ENCODE measurements at places on chromosomes 1 and 21. TPM values are rescaled to one million over a fixed set of nuclear protein-coding genes. Genes with fewer than 3 reads are reported as not detected.
A peak's percentile ranks its signal among the peaks of the same experiment; 100 is the strongest.

DNA sequence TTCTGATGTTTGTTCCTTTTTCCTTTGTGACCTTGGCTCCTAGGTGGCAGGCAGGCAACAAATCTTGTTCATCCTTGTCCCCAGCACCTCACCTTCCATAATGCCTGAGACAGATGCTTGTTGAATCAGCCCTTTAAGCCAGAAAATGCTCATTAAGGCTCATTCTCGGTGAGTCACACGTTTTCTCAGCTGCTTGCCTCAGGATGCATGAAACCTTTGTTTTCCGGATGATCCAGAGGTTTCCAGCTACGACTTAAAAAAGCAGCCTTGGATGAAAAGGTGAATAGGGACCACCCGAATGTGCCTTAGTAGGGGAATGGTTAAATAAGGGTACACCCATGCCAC lies 4.6 kb upstream of the ATP13A2 start:
- H3K27ac ChIP-seq: peak overlapping the region; percentile 90
- H3K4me3 ChIP-seq: no peak overlapping the region
- DNase-seq: no peak
- peaks cover 35% of the 10 kb centered on the region for H3K36me3 ChIP-seq
- H3K27me3 ChIP-seq: no peaks in the 10 kb centered on the region

The ACTA1 gene
- 0.96 TPM for total RNA-seq

- H3K4me1 ChIP-seq: peaks cover 24% of the 10 kb centered on the region
- H3K27ac ChIP-seq: no peak overlapping the region
- no peak for DNase-seq
- no peaks in the 10 kb centered on the region for H3K27me3 ChIP-seq
- no peak overlapping the region for H3K4me3 ChIP-seq
Observed at GRCh38 chr1:208641579-208642280, 397.5 kb upstream of the PLXNA2 start.

DNA sequence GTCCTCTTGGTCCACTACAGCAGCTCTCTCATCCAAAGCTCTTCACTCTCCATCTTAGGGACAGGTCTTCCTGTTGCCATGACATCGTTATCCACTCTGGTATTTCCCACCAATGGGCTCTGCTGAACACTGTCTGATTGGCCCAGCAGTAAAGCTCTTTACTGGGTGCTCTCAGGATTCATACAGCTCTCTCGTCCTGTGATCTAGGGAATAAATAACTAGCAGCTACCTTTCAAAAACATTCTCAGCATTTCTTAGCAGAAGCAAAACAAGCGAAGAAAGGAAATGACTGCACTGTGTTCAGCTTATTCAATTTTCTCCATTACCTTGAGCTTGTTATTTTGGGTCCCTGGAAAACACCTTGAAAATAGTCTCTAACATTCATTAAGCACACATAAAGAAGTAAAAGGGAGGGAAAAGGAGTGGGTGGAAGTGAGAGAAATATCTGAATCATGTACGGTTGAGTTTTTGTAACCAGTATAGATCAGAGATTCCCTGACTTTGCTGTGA lies 163.4 kb upstream of the SGIP1 start:
- no peak overlapping the region for H3K27ac ChIP-seq
- no peaks in the 10 kb centered on the region for H3K27me3 ChIP-seq
- H3K4me1 ChIP-seq: 0 out of 2 replicates have a peak, but pooled peaks cover 3% of the 10 kb centered on the region
- peaks cover 55% of the 10 kb centered on the region for H3K36me3 ChIP-seq
- H3K4me3 ChIP-seq: no peak overlapping the region

The PRR9 gene
- total RNA-seq: not detected

DNA sequence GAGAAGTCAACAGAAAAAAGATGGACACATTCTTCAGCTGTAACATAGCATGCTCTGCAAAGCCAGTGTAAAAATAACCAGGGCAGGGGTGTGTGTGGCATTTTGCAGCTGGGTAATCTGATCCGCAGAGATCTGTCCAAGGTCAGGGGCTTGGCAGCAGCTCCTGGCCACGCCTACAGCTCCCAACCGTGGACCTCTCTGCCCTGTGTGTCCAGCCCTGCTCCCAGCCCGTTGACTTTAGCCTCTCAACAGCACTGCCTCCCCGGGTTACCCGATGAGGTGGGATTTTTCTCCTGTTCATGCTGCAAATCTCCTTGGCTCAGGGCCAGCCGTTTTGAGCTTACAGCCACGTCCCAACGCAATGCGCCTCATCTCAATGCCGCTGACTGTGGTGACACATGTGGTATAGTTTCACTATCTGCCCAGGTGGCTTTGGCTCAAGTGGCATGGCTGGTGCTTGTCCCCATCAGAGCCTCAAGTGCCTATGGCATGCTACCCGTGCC lies 68.1 kb downstream of the VWA5B1 start:
- no peak for DNase-seq
- H3K36me3 ChIP-seq: no peaks in the 10 kb centered on the region
- peaks cover 18% of the 10 kb centered on the region for H3K27me3 ChIP-seq
- H3K27ac ChIP-seq: no peak overlapping the region
- peaks cover 9% of the 10 kb centered on the region for H3K4me1 ChIP-seq

All from WTC11 (cell line).